Dermis microvascular lymphatic vessel endothelial cell (primary cell): ENCODE measurements at places on chromosomes 3 and 15.

DNA sequence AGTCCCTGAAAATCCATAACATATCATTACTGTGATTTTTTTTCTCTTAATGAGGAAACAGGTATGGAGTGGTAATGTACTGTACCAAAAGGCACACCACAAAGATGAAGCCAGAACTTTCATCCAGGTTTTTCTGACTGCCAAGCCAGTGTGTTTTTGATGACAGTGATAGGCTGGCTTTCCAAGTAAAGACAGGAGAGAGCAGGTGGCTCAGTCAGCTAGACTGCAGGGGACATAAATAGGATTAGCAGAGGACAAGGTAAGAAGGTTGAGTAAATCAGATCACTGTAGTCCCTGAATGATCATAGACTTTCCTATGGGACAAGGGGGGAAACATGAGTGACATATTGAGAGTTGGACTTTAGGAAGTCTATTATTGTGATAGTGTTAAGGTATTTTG lies 127.9 kb downstream of the GADL1 start:
- DNase-seq: no peak

- DNase-seq: no peak
Measured at GRCh38 chr3:62261736-62262135, 111.6 kb downstream of the FEZF2 start.

DNA sequence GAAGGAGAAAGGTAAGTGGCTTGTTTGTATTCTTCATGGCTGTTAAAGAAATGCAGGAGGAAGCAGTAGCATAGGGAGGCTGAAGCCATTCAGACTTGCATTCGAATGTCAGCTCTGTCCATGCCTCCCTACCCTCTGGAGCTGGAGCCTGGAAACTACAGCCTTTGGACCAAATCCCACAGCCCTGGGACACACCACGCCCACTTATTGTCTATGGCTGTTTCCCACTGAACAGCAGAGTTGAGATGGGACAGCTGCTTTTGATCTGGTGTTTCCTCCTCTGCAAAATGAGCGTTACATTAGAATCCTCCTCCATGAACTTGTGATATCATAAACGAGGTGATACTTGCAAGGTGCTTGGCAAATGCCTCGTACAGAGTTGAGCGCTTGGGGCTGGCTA lies 3.6 kb downstream of the FAM107A start:
- DNase-seq: peak; percentile 31

- DNase-seq: peak; percentile 69
Measured at GRCh38 chr15:82832601-82833361, 23.4 kb downstream of the WHAMM start.

- DNase-seq: no peak
Measured at GRCh38 chr15:60865507-60865906, 363.6 kb downstream of the RORA start.

DNA sequence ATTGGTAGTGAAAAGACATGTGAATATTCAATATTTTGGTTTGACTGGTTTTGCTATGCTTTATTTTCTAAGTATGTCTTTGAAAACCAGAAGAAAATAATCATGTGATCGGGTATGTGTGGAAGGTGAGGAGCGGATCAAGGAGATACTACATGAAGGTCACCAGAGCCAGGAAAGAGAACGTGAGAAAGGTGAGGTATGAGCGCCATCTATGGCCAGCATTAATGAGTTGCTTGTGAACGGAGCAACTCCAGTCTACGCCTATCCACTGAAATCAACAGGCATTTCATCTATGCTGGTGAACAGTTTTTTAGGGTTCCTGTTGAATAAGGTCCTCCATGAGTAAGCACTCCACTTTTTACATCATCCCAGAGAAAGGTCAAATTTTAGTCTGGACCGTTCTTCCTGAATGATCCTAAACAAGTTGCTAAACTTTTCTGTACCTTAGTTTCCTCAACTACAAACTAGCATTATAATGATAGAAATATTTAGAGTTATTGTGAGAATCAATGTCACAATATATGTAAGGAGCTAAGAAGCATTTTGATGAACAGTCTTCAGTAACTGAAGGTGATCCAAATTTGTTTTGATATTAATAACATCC lies 1435.2 kb upstream of the CADM2 start:
- DNase-seq: peak; percentile 41

GRCh38 chr3:51637941-51638471 lies 33.0 kb upstream of the TEX264 start:
- DNase-seq: peak; percentile 60

DNA sequence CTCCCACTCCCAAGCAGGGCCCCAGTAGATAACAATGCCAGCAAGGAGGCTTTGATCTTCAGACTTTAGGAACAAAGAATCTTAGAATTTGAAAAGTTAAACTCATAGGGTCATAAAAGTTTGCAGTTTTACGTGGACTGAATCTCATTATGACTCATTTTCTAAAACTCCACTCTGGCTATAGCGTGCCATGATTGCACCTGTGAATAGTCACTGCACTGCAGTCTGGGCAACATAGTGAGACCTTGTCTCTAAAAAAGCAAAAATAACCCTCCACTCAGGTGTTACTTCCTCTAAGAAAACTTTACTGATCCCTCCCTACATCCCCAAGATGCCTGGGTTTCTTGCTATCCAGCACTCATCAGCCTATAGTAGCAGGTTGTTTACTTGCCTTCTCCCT lies 104.5 kb downstream of the IL20RB start:
- no peak for DNase-seq

GRCh38 chr3:115658337-115659181 lies 35.2 kb downstream of the GAP43 start:
- DNase-seq: peak; percentile 6

- no peak for DNase-seq
Measured at GRCh38 chr3:35635407-35635806, 3.9 kb upstream of the ARPP21 start.

DNA sequence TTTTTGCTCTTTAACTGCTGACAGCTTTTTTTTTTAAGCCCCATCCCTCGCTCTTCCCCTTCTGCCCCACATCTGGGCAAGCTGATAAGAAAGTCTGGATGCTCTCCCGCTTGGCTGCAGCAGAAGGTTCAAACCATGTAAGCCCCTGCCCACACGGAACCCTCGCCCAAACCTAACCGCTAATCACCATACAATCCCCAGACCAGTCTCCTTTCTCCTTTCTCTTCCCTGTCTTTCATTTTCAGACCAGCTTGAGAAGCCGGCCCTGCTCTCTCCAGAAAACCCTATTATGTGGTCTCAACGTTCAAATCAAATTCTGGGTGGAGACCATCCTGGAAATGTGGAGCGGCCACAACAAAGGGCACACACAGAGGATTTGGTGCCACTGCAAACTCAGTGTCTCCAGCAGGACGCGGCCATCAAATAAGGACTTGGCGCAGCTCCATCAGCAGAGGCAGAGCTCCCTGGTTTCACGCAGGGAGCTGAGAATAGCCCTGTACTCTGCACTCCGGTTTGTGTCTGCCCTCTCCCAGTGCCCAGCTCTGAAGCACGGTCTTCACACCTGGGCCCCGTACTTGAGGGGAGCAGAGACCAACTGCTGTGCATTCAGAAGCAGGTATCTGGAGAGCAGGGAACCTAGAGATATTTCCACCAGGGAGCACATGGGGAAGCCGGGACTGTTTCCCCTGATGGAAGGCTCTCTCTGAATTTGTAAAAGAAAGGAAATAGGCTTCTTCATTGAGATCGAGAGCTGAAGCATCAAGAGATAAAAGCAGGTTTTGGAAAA lies 92.6 kb downstream of the XXYLT1 start:
- DNase-seq: no peak

- no peak for DNase-seq
Measured at GRCh38 chr3:100963041-100963440, 30.2 kb downstream of the ABI3BP start.

DNA sequence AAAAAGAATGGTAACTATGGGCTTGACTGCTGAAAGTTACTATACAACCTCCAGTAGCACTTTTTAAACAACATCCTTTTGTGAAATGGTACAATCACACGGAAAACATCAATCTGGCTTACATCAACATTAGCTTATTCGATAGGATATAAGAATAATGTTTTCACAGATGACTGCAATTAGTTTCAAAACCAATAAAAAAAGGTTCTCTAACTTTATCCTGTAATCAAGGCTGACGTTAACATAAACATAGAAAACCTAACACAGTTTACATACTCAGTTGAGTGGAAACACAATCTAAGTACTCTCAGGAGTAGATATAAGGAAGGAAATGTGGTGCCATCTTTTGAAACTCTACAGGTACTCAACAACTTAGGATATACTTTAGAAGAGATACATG lies 102.2 kb downstream of the DLG1 start:
- no peak for DNase-seq

DNA sequence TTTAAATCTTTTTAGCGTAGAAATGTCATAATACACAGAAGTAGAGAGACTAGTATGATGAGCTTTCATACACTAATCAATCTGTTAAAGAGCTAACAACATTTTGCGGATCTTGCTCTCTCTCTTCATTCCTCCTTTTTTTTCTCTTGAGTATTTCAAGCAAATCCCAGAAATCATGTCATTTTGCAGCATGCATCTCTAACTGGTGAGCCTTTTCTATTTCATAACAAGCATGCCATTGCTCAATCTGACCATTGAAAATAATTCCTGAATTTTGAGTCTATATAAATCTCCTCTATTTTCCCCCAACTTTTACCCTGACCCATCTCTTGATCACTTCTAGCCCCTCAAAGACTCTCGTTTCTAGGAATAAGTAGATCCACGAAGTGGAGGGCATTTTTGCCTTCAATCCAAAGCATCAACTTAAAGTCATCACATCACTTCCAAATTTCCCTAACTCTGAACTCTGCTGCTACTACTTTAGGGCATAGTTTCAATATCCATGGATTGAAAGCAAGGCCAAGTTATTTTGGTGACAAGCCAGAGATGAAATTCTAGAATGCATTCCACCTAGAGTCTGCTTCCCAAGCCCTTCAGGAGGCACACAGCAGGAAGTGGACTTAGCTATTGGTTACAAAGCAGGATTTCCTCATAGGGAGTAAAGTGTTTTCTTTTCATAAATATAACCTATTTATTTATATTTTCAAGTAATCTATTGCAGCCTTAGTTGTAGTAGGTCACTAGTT lies 253.5 kb upstream of the ZPLD1 start:
- DNase-seq: peak; percentile 59

DNA sequence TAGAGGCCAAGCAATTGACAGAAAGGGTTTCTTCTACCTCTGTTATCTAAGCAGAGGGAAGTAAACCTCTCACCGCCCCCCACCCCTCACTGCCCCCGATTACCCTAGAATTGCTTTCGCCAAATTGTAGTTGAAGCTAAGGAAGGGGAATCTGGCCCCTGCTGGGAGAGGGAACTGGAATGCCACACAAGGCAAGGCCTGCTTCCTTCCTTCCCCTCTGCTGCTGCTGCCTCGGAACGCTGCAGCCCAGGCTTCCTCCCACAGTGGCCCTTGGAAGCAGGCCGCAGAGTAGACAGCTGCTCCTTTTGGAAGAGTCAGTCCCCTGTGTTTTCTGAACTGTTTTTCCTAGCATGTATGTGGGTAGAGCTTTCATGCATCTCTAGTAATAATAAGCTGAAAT lies 21.6 kb downstream of the RLBP1 start:
- DNase-seq: no peak

GRCh38 chr15:91970142-91970541 lies 116.6 kb downstream of the SLCO3A1 start:
- no peak for DNase-seq

DNA sequence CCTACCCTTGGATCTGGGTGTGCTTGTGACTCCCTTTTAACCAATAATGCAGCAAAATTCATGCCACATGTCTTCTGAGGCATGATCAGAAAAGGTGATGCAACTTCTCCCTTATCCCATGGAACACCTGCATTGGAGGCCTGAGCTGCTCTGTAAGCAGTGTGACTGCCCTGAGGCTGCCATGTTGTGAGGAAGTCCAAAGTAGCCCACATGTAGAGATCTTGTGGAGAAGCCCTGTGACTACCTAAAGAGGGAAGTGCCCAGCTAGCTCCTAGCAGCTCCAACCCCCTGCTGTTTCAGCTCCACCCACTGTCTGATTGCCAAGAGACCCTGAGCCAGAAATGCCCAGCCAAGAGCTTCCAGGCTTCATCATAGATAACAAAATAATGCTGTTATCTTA lies 6.4 kb upstream of the NR1D2 start:
- no peak for DNase-seq

GRCh38 chr15:69038508-69038907 lies 24.0 kb downstream of the NOX5 start:
- no peak for DNase-seq

DNA sequence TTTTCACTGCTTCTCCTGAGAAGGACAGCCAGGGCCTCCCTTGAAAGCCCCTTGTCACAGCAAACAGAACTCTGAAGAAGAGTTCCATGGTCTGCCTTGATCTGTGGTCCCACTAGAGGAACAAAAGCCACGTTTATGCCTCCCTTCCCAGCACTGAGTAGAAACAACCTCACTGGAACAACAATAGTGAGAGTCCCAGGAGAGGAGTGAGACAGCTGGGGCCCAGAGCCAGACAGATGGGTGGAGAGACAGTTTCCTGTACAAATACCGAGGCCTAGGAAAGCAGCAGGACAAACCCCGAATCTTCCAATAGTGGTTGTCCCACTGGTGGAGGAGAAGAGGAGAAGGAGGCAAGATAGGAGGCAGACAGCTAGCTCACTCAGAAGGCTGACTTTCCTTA lies 106.1 kb downstream of the WDR76 start:
- peak; percentile 65 for DNase-seq

GRCh38 chr3:111577798-111578685 lies 17.1 kb downstream of the ZBED2 start:
- DNase-seq: peak; percentile 16

DNA sequence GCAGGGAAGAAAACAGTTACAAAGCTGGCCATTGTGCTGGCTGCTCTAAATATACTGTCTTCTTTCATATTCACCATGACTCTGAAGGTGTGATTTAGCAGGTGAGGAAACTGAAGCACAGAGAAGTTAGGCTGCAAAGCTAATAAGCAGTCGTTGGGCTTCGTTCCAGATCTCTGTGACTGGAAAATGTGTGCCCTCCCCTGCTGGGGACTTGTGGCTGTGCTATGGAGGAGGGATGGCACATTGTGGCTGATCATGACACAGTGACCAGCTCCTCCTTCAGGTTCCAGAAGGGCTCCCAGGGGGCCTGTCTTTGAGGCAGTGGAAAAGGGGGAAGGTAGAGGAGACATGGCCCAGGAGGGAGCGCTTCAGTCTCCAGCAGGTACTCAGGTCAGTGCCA lies 19.2 kb downstream of the PXK start:
- DNase-seq: no peak

DNA sequence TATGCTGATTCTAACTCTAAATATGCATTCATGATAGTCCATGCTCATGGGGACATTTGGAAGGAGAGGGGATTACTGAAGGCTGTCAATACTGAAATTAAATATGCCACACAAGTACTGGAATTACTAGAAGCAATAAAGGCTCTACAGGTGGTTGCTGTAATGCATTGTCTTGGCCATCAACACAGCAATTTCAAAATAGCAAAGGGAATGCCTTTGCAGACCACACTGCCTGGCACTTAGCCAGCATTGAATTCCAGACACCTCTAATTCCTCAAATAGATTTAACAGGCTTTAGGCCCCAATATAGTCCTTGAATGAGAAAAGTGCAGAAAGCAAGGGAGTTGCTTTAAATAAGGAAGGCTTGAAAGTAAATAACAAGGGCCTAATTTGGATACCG lies 115.8 kb upstream of the PLCL2 start:
- no peak for DNase-seq

- no peak for DNase-seq
Measured at GRCh38 chr15:41817781-41818180, 10.1 kb upstream of the JMJD7 start.
